ENCODE measurements at places on chromosomes 13 and 19.
A peak's percentile ranks its signal among the peaks of the same experiment; 100 is the strongest.

GRCh38 chr19:33163481-33163880 lies 30.6 kb upstream of the LRP3 start:
- DNase-seq = no peak

DNA sequence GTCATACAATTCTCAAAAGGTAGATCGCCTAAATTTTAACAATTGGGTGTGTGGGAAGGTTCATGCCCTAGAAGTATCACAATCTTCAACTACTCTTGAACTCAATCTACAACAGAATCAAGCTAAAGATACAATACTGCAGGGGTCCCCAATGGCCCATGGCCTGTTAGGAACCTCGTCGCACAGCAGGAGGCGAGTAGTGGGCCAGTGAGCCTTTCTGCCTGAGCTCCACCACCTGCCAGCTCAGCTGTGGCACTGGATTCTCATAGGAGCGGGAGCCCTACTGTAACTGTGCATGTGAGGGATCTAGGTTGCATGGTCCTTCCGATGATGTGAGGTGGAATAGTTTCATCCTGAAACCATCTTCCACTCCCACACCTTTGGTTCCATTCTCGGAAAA lies 230.6 kb downstream of the KLF12 start:
- no peak for DNase-seq

DNA sequence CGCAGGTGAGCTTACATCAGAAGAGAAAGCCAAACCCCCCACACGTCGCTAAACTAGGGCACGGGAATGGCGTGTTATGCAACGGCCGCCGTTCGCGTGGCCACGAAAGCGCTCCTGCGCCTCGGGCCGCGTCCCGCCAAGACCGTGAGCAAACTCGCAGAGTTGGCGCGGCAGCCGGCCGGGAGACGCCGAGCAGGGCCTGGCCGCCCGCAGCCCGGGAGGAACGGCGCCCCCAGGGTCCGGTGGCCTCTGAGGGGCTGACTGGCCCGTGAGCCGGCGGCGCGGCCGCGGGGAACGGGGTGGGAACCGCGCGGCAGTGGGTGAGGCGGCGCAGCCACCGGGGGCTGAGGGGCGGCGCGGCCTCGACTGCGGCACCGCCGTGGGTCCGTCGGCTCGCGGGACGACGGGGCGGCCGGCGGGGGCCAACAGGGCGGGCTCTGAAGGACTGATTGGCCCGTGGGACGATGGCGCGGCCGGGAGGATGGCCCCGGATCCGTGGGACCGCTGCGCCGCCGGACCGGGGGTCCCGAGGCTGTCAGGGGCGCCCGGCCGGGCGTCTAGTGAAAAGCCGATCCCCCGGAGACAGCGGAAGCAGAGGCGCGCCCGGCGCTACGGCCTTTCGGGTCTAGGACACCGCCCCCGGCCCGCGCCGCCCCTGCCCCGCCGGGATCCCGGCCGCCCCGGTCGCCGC lies 903 bp downstream of the LATS2 start:
- DNase-seq = peak; percentile 54

DNA sequence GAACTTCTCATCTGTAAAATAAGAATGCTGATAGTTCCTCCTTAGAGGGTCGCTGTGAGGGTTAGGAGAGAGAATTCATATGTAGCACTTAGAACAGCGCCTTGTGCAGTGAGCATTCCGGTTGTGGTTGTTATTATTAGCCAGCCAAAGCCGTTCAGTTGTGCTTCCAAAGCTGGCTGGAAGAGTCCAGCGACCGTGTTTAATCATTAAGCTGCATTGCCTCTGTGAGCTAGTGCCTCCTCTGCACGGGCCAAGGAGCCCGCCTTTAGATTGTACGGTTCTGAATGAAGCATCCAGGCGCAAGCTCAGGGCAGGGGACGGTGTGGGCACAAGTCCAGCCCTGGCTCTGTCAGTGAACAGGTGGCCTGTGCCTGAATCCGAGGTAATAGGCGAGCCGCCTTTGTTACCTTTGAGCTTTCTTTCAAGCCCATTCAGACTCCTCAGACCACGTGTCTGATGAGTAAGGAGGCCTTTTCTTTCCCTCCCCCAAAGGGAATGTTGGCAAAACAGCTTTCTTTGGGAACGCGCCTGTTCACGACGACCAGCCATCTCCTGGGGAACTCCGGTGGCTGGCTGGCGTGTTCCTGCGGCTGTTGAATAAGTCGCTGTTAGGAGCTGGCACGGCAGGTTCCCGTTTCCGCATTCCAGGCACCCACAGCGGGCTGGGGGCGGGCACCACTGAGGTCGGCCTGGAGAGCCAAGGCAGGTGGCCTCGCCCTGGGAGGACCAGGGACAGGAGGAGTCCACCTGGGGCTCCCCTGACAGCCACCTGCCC lies 25.1 kb downstream of the SIPA1L3 start:
- peak; percentile 78 for DNase-seq

GRCh38 chr19:42401365-42402303 lies 11.5 kb upstream of the CNFN start:
- peak; percentile 75 for DNase-seq

- no peak for DNase-seq
Observed at GRCh38 chr19:11581740-11582139, 4.3 kb upstream of the ACP5 start.

DNA sequence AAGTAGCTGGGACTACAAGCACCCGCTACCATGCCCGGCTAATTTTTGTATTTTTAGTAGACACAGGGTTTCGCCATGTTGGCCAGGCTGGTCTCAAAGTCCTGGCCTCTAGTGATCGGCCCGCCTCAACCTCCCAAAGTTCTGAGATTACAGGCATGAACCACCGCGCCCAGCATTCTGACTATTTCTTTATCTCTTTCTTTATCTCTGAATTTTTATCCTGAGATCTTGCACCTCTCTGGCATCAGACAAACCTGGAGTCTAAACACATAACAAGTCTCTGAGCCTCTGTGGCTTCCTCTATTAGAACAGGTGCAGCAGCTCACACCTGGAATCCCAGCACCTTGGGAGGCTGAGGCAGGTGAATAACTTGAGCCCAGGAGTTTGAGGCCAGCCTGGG lies 28.5 kb downstream of the ARHGEF18 start:
- no peak for DNase-seq

- no peak for DNase-seq
Observed at GRCh38 chr13:79987761-79988160, 353.2 kb downstream of the SPRY2 start.

DNA sequence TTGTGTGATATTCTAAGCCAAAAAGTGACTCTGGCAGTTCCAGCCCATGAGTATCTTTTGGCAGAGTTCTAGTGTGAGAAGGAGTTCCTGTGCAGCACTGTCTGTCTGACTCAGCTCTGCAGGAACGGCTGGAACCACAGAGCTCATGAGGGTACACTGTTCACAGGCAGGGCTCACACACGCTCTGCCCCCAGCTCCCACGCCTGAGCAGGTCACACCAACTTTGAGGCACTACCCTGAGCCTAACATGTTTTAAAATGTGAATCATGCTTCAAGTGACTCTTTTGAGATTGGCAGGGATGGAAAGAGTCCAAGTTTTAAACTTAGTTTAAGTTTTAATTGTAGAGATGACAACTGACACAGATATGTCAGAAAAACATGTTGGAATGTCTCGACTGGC lies 1203.3 kb downstream of the UQCRFS1 start:
- DNase-seq = peak; percentile 28

- DNase-seq = peak; percentile 68
Observed at GRCh38 chr13:76455960-76456359, 430.2 kb downstream of the KCTD12 start.

GRCh38 chr13:25502551-25502950 lies 130.8 kb downstream of the ATP8A2 start:
- no peak for DNase-seq

GRCh38 chr13:79246578-79246949 lies 159.5 kb downstream of the RBM26 start:
- no peak for DNase-seq

GRCh38 chr19:35856546-35857149 lies at the start of gene KIRREL2:
KIRREL2 (plus strand) TSS chr19:35856911; CDS start chr19:35857120, 209 bp downstream.
- DNase-seq = no peak

DNA sequence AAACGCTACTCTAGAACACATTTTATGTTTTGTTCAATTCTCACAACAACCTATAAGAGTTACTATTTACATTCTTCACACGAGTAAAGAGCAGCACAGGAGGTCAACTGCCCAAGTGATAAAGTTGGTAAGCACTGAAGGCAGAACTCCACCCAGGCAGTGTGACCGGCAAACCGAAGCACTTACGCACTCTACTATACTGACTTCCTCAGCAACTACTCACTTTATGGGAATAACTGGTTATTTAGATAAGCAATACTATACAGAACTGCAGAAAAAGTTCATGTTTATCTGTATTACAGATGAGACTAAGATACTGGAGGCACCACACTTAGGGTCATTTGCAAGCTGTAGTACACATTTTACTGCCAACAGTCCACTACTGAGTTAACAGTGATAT lies 28.8 kb downstream of the FOXO1 start:
- no peak for DNase-seq

DNA sequence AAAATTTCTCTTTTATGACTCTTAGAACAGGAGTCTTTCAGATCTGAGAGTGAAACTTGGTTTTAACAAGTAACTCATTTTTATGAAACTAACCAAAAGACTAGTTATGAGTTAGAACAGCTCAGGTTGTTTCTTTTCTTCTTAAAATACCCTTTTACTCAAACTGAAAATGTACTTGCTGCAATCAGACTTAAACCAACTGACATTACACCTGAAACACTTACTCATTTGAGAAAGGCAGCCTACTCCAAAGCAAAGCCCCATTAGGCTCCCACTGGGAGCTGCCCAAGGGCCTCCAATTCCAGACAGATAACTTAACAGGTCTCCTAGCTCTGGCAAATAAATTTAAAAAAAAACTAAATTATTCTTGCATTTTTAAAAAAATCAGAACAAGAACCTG lies 3.6 kb downstream of the FOXO1 start:
- DNase-seq = no peak

- no peak for DNase-seq
Observed at GRCh38 chr13:49424011-49424560, 19.8 kb downstream of the CAB39L start.

GRCh38 chr19:10120538-10121189 lies 965 bp upstream of the EIF3G start:
- peak; percentile 80 for DNase-seq

DNA sequence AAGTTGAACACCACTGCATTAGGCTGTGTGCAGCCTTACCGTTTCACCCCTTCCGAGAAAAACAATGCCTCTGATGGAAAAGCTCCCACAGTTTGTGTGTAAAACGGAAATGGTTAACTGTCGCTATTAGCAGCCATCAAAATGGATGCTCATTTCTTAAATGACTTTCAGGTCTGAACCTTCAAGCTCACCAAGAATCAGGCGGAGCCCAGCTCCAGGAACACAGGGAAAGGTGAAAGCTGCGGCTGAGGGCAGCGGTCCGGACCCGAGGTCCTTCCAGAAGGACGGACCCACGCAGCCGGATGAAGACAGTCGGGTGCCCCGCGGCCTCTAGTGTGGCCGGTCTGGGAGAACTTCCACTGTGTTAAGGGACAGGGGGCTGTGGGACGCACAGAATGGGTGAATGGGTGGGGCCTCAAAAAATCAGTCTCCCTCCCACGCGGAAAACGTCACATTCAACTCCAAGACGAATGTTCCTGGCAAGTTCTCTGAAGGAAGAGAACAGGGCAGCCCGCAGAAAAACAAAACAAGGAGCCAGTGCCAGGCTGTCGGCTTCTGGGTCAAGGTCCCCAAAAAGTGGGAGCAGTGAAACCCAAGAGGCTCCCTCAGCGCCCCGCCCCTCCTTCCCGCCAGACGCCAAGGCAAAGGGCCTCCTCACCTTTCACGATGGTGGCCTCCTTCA lies 4.9 kb downstream of the IRS2 start:
- peak; percentile 30 for DNase-seq

DNA sequence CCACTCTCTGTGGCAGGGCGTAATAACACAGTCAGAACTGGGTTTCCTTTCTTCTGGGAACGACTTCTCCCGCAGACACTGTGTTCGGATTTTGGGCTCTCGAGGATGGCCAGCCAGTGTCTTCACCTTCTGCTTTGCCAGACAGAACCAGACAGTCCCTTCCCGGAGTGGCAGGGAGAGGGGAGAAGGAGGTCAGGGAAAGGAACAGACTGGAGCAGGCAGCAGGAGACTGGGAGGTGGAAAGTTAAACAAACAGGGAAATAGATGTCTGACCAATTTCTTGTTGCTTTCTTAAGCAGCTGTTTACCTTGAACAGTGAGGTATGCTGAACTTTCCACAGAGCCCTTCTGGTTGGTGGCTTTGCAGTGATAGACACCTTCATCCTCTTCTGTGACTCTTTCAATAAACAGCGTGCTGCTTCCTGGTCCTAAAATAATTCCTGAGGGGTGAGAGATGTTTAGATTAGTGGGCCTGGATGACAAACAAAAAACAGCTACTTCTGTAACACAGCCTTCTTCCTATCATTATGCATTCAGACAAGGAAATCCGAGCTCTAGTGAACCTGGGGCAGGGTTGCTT lies 137.6 kb downstream of the FLT1 start:
- DNase-seq = no peak

- no peak for DNase-seq
Observed at GRCh38 chr19:8577247-8577646, at the start of gene MYO1F. MYO1F (minus strand) TSS chr19:8577442; CDS start chr19:8577309, 133 bp downstream.

- no peak for DNase-seq
Observed at GRCh38 chr13:40640845-40641458, 25.5 kb downstream of the FOXO1 start.

- DNase-seq = no peak
Observed at GRCh38 chr13:103734837-103735236, 668.6 kb upstream of the SLC10A2 start.

- peak; percentile 77 for DNase-seq
Observed at GRCh38 chr19:57830071-57830602, at the start of gene ZNF587B. ZNF587B (plus strand) TSS chr19:57830299; CDS start chr19:57830529, 230 bp downstream.

DNA sequence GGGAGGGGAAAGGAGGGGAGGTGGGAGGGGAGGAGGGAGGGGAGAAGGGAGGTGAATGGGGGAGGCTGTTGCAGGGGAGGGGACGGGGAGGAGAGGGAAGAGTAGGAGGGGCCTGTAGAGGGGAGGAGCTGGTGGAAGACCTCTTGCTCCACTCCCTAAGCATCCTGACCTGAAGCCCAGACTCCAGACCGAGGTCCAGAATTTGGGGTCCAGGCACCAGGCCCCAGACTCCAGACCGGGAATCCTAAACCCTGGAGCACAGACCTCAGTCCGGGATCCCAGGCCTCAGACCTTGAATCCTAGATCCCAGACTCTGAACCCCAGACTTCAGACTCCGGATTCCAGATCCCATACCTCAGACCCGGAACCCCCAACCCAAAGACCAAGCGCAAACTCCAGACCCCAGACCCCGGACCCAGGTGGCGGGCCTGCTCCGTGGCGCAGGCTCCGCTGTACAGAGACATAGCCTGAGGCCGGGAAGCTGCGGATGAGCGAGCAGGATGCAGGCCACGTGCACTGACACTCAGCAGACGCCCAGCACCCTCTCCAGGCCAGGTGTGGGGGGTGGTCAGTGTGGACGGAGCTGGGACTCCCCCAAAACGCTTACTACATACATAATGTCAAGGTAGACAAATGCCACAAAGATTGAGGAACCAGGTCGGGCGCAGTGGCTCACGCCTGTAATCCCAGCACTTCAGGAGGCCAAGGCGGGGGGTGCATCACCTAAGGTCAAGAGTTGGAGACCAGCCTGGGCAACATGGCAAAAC lies 710 bp upstream of the BTBD2 start:
- peak; percentile 80 for DNase-seq

GRCh38 chr13:30906411-30907051 lies 460 bp downstream of the MEDAG start:
- DNase-seq = no peak

- DNase-seq = no peak
Observed at GRCh38 chr13:79973533-79973963, 367.4 kb downstream of the SPRY2 start.

GRCh38 chr13:61094865-61095264 lies 320.8 kb downstream of the PCDH20 start:
- DNase-seq = no peak

GRCh38 chr13:32409561-32410421 lies 18.1 kb downstream of the N4BP2L1 start:
- DNase-seq = peak; percentile 63
